ENCODE measurements at places on chromosomes 6 and 20. TPM values are rescaled to one million over a fixed set of nuclear protein-coding genes. Genes with fewer than 3 reads are reported as not detected.

DNA sequence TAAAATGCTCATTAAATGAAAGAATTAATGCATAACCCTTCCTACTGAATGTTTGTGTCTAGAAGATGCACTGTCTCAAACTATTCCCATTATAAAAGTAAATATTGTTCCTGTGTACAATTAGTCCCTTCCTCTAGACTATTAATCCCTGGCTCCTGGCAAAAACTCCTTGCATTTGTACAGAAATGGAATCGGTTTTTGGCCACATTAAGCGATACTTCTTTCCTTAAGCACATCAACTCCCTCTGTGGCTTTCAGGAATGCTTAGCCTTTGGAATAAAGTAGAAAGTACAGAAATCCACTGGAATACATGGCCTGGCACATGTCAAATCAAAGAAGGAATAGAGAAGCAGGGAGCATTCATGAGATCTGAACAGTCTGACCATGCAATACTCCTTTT lies 179.8 kb downstream of the GMPR start:
- DNase-seq, result no peak

MEI4 gene
- not detected for polyA plus RNA-seq

TFAP2C gene
- polyA plus RNA-seq, result 9.6 TPM

- no peak for DNase-seq
These were observed 731 bp downstream of the MAK start for GRCh38 chr6:10837622-10837994.

DNA sequence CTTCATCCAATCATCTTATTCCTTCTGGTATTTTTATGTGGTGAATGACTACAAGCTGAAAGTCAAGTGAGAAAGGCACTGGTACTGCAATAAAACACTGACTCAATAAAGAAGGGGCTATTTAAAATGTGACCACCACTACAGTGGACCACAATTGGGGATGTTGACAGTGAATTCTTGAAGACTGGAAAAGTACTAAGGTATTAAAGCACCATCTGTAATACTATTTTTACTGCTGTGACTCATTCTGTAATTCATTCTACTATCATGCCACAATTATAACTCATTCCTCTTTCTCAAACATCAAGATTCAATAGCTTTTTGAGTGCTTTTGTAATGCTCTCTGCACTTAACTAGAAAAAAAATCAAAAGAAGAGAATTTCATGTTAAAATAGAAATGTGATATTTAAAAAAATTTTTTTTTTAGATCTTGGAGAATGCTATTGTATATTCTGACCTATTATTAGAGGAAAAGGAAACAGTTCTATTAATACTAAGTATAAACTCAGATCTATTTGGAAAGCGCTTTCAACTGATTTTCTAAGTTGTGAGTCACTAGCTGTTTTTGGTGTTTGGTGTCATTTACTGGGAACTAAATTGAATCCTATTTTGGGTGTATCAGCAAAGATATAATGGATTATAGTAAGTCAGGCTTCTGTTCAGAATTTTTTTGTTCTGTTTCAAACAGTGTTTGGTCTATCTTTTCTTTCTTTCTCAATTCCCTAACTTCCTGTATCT lies 104.7 kb upstream of the TMEM170B start:
- no peak for DNase-seq

- DNase-seq, result no peak
These were observed 888 bp downstream of the DYNLRB1 start for GRCh38 chr20:34517114-34517505.

DNA sequence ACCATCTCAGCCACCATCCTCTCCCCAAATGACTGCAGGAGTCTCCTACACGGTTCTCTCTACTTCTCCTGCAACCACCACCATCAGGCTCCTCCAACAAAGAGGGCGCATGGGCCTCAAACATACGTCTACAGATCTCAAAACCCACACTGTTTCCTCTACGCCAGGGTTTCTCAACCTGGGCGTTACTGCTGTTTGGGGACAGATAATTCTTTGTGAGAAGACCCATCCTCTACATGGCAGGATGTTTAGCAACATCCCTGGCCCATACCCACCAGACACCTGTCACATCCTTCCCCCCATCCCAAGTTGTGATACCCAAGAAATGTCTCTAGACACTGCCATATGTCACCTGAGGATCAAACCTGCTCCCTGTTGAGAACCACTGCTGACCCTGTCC lies 45.0 kb downstream of the ELMO2 start:
- no peak for DNase-seq

- no peak for DNase-seq
These were observed 149.7 kb downstream of the UNC5CL start for GRCh38 chr6:40889137-40889832.

BMP7 gene
- 0.22 TPM for polyA plus RNA-seq

PI3 gene
- polyA plus RNA-seq, result 0.39 TPM

DNA sequence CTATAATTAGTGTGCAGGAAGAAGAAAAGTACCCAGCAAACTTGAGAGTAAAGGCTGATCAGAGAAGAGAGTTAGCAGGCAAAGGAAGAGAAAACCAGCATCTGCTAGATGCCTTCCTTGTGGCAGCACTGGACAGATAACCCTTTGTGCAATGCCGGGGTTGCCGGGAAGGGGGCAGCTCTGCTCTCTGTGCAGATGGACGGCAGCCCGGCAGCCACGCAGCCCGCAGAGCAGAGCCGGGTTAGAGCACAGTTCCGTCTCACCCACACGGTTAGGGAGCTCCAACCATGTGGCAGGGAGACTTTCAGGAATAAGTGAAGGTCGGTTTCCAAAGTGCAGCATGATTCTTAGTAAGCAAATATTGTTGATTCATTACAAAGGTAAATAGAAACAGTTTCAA lies 80.0 kb upstream of the RPS6KA2 start:
- DNase-seq, result peak; percentile 29

SYS1 gene
- 20.2 TPM for polyA plus RNA-seq

GRCh38 chr6:67952121-67952520 lies 683.0 kb upstream of the ADGRB3 start:
- DNase-seq, result no peak

DNA sequence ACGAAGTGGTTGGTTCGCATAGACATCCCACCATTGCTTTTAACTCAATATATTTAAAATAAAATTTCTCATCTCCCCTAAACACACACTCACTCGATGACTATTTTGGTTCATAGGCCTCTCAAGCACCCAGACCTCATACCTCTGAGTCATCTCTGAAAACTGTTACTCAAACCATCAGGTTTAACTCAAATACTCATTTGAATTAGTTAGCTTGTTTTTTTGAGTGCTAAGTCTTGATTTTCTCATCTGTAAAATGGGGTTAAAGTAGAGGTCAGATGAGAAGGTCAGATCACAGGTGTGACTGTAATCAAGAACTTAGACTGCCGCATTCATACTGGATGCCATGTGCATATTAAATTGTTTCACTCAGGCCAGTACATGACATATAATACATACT lies 243.9 kb upstream of the TENT5A start:
- DNase-seq, result no peak

- no peak for DNase-seq
These were observed 297.8 kb downstream of the ZFAND3 start for GRCh38 chr6:38117281-38117680.

DNA sequence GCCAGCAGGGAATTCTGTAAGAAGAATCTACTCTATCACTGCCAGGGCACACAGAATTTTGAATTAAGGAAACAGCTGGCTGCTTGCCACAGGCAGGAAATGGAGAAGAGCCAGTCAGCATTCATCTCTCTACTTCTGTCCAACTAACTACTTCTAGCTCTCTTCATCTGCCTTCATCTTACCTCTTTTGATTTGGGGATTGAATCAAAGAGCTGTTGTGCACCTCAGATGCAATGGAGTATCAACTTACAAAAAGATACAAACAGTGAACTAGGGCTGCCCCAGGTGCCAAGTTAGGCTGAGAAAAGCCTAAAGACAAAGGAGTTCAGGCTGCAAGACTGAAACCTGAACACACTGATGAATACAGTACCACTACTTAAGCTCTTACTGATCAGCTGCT lies 82.0 kb downstream of the PTPRK start:
- DNase-seq, result no peak

OR2B6 gene
- 0.18 TPM for polyA plus RNA-seq

DNA sequence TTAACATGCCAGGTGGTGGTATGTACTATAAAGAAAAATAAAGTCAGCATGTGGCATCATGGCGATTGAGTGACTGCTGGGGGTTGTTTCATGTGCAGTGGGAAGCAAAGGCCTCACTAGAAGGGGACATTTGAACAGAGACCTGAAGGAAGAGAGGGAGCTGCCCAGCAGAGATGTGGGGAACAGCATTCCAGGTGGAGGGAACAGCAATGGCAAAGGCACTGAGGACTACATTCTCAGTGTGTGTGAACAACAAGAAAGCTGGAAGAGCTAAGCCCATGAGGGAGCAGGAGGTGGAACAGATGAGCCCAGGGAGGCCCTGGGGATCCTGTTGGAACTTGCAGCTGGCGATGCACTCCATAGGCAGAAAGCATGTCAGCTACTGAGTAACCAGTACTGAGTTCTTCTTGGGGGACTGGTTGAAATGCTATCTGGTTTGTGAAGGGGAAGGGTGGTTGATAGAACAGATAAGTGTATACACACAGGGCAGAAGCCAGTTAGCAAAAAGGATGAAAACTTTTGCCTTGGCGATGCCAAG lies 29.2 kb downstream of the NOX3 start:
- DNase-seq, result no peak

- no peak for DNase-seq
These were observed 9.6 kb downstream of the C6orf136 start for GRCh38 chr6:30656513-30656912.

- peak; percentile 53 for DNase-seq
These were observed 41.6 kb upstream of the SLC22A2 start for GRCh38 chr6:160300076-160300695.

GRCh38 chr20:5895626-5896025 lies 54.7 kb downstream of the TRMT6 start:
- no peak for DNase-seq

DNA sequence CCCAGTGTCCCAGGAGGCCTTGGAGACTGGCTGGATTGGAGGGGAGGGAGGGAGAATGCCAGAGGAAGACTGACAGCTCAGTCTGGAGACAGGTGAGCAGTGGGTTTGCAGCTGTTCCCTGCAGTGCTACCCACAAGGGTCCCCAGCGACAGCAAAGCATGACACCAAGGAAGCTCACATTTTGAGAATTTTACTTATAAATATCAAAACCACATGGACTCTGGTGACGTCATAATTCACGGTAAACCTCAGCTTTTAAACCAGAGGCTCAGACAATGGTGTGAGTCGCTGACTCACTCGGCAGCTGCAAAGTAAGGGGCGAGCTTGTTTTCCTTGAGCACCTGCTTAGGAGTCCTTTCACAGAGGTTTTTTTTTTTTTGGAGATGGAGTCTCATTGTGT lies 65.2 kb downstream of the THBS2 start:
- no peak for DNase-seq

GRCh38 chr20:46875059-46875458 lies 19.6 kb upstream of the EYA2 start:
- DNase-seq, result no peak

DNA sequence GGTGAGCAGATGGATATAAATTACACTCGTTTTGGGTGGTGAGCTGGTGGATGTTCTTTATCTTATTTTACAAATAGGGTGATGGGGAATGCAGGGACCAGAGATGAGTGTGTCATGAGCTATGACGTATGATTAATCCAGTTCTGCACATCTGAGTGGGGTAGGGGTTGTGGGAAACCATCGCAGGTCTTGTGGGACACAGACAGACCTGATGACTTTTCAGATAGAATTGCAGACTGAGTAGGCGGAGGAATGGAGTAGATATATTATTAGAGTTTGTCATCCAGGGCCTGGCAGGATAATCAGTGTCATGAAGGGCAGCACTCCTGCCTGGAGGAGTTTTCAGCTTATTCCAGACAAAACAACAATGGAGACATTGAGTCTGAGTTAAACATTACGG lies 12.9 kb upstream of the DSP start:
- DNase-seq, result no peak

GRCh38 chr6:29014729-29015608 lies 9.9 kb upstream of the ZNF311 start:
- DNase-seq, result no peak

DNA sequence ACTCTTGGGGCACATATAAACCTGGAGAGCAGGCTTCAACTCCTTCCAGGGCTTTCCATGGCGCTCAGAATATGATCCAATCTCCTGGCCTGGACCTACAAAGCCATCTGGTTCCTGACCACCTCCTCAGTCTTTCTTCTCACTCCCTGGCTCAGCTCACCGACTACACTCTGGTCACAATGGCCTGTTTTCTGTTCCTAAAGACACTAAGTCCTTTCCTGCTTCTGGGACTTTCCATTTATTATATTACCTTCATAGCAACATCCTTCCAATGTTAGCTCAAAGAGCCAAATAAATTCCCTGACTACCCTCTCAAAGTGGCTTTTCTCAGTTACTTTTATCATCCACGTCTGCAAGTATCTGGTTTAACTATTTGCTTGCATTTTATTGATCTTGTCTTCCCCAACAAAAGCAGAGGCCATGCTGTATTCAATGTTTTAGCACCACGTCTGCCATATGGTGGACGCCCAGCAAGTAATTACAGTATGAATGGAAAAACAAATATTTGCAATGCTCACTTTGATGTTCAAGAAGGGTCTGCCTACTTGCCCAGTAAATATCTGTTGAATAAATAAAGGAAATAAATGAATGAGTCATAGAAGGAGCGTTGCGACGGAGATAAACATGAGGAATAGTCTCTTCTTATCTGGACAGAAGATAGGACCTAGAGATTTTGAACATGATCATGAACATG lies 328.4 kb downstream of the ESR1 start:
- DNase-seq, result peak; percentile 3

GRCh38 chr6:33391922-33392594 lies 435 bp downstream of the KIFC1 start:
- no peak for DNase-seq

MCHR2 gene
- not detected for polyA plus RNA-seq

CLPSL2 gene
- not detected for polyA plus RNA-seq

GRCh38 chr20:53967527-53967926 lies 102.9 kb downstream of the BCAS1 start:
- DNase-seq, result no peak

RPL7L1 gene
- polyA plus RNA-seq, result 101 TPM

GRCh38 chr6:62914530-62914929 lies 296.7 kb upstream of the FKBP1C start:
- DNase-seq, result no peak
